ENCODE measurements at places on chromosomes 1 and 21. TPM values are rescaled to one million over a fixed set of nuclear protein-coding genes. Genes with fewer than 3 reads are reported as not detected.
A peak's percentile ranks its signal among the peaks of the same experiment; 100 is the strongest.

- DNase-seq = peak; percentile 87
Measured at GRCh38 chr1:84301004-84301784, at the start of gene SAMD13. TSS of gene SAMD13 (plus strand) at chr1:84301708. CDS start at chr1:84303235, 1,527 bp downstream.

The DAB1 gene
- total RNA-seq = 0.64 TPM

- DNase-seq = no peak
Measured at GRCh38 chr1:16944038-16944437, 22.3 kb downstream of the CROCC start.

The C1orf141 gene
- not detected for total RNA-seq

The IQCC gene
- 1.8 TPM for total RNA-seq

The CHAF1B gene
- total RNA-seq = 1.4 TPM

DNA sequence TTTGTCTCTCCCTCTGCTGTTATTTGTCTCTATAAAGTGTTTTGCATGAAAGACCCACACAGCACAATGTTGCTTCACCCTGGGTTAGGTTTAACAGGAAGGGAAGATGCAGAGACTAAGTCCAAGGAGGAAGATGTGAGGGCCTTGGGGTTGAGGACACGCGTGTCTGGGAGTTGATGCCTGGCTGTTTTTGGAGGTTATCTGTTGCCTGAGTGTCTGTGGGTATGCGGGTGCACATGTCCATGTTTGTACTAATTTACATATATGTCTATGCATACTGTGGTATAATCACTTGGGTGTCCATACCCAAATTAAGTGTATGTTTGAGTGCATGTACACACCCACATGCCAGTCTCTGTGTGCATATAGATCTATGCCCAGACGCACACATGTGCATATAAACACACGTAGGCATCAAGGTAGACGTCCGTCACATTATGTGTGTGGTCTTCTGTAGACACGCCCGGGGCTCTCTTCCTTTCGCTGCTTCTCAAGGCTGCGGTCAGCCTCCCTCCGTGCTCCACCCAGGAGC is 962 bp upstream of the MAN1C1 start:
- no peak for DNase-seq

The TRAF3IP3 gene
- 4.4 TPM for total RNA-seq

The VSIG8 gene
- total RNA-seq = not detected

- DNase-seq = no peak
Measured at GRCh38 chr1:53276153-53276901, 38.0 kb upstream of the MAGOH start.

DNA sequence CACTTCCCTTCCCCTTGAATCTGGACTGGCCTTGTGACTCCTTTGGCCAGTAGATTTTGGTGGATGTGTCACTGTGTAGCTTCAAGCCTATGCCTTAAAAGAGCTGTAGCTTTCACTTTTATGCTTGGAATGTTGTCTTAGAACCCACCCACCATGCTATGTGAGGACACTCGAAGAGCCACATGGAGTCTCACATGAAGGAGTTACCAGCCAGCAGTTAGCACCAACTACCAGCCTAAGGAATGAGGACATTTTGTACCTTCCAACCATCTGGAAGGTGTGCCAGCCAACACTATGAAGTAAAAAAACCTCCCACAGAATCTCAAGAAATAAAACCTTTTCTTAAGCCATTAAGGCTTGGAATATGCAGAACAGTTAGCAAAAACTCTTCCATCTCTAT is 50.6 kb downstream of the LRRC8B start:
- no peak for DNase-seq

GRCh38 chr1:53754484-53755312 is 15.7 kb upstream of the GLIS1 start:
- no peak for DNase-seq

GRCh38 chr1:224623743-224624333 is 7.7 kb downstream of the CNIH3 start:
- DNase-seq = no peak

- DNase-seq = no peak
Measured at GRCh38 chr1:11320153-11320936, 47.3 kb downstream of the UBIAD1 start.

DNA sequence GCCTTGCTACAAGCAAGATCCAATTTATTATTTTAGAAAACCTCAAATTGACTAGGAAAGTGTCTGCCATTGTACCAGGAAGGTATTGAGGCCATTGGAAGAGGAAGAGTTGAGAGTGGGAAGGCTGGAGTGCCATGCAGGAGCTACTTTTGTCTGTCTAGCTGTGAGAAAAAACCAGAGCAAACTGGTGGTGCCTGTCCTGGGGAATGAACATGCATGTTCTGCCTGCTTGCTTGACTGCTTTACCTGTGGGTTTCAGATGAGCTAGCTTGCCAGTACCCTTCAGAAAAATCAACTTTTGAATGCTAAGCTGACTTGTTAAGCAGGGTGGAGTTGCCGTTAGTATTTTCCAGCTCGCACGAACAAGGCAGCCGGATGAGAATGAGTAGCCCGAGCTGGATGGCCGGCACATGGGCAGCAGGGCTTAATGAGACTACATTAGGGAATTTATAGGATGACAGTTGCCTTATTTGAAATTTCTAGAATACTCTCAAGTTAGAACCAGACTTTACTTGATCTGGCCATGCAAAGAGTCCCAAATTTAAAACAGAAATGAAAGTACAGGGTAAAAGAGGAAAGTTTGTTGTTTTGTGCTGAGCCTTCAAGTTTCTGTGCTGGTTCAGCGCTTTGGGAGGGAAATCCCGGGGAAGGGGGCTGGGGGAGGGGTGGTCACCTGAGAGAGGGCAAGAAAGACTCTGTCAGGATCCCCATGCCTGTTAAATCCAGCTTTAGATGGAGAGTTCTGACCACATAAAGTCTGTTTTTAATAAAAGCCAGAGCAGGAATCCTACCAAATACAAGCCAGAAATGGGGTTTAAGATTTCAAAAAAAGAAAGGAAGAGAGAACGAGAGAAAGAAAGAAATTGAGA is 29.6 kb upstream of the C1orf105 start:
- DNase-seq = peak; percentile 35

The NBPF1 gene
- total RNA-seq = 109 TPM

The CELA2A gene
- total RNA-seq = not detected

The SLC45A3 gene
- 19.5 TPM for total RNA-seq

- no peak for DNase-seq
Measured at GRCh38 chr1:199862047-199862446, 165.5 kb upstream of the NR5A2 start.

DNA sequence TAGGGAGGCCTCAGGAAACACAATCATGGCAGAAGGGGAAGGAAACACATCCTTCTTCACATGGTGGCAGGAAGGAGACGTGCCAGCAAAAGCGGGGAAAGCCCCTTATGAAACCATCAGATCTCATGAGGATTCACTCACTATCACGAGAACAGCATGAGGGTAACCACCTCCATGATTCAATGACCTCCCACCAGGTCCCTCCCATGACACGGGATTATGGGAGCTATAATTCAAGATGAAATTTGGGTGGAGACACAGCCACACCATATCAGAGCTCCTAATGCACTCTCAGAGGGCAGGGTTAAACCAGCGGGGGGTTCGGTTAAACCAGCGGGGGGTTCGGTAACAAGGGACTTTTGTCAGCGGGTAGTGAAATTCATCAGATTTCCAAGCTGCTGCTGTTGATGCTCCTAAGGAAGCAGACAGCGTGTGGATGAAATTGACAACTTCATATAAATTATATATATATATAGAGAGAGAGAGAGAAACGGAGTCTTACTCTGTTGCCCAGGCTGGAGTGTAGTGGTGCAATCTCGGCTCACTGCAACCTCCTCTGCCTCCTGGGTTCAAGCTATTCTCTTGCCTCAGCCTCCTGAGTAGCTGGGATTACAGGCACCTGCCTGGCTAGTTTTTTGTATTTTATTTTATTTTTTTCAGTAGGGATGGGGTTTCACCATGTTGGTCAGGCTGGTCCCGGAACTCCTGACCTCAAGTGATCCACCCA is 4.2 kb downstream of the CSTB start:
- DNase-seq = no peak

The GCSAML gene
- 0.67 TPM for total RNA-seq

The SPRR4 gene
- not detected for total RNA-seq

- no peak for DNase-seq
Measured at GRCh38 chr1:232571523-232571922, 58.4 kb downstream of the SIPA1L2 start.

The STX12 gene
- 64.0 TPM for total RNA-seq

GRCh38 chr1:220791285-220791684 is 4.6 kb downstream of the MTARC1 start:
- no peak for DNase-seq

- DNase-seq = no peak
Measured at GRCh38 chr21:22164912-22165311, 1166.7 kb downstream of the NCAM2 start.

DNA sequence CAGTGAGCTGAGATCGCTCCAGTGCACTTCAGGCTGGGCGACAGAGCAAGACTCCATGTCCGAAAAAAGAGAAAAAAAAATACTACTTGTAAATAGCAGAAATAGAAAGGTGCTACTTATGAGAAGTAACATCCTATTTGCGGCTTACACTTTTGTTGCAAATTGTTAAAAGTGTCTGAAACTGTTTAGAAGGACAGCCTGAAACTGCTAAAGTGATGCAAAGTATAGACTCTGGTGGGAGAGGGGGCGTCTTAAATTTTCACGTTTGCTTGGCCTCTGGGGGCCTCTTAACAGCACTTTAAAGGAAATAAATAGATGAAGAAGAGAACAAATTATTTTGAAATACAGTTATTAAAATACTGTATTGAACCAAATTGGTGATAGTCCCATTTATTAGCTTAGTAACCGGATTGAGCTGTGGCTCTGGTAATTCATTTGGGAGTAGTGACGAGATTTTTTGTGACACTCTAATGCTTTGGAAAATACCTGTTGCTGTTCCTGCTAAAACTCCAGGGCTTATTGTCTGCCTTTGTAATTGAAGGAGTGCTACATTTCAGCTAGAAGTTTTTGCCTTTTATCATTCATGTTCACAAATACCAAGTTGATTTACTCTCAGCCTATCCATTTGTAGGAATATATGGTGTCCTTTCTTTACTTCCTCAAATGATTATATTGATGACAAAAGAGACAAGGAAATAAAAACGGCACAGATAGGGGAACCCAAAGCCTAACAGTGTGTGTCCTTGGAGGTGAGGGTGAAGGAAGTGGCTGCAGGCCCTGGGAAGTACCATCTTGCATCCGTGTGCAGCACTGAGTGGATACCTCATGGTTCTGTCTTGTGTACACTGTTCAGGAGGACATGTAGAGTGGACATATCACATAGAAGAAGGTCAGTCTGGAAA is 6.2 kb downstream of the PKNOX1 start:
- no peak for DNase-seq

The MFN2 gene
- total RNA-seq = 99.6 TPM

- DNase-seq = no peak
Measured at GRCh38 chr1:45510036-45510971, 10.2 kb downstream of the MMACHC start.

The UTS2 gene
- not detected for total RNA-seq

DNA sequence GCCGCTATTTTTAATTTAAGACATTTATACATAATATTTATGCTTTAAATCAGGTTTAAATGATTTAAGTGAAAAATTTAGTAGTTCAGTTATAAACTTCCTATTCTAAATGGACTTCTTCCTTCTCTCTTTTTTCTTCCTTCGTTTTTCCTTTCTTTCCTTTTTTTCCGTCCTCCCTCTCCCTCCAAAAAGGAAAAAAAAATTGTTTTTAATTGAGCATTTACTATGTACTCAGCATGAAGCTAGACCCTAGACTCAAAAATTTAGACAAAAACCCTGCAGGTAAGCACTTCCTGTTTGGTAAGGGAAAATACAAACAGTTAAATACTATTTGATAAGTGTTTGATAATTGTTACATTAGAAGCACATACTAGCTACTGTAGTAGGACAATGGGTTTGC is 2.6 kb upstream of the TM2D1 start:
- no peak for DNase-seq

DNA sequence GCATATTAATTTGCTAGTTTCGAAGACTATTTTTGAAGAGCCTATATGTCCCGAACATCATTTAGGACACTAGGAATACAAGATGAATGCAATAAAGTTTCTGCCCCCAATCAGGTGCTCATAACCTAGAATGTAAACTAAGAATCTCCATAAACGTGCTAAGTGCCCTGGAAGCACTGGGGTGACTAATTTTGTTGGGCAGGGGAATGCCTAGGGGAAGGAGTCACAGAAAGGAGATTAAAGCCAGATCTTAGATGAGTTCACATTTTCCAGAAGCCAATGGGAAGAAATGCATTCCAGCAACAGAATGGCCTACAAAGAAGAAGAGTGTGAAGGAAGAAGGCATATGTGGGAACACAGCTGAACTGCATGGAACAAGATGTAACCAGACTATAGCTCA is 19.5 kb downstream of the SCYL3 start:
- DNase-seq = no peak

DNA sequence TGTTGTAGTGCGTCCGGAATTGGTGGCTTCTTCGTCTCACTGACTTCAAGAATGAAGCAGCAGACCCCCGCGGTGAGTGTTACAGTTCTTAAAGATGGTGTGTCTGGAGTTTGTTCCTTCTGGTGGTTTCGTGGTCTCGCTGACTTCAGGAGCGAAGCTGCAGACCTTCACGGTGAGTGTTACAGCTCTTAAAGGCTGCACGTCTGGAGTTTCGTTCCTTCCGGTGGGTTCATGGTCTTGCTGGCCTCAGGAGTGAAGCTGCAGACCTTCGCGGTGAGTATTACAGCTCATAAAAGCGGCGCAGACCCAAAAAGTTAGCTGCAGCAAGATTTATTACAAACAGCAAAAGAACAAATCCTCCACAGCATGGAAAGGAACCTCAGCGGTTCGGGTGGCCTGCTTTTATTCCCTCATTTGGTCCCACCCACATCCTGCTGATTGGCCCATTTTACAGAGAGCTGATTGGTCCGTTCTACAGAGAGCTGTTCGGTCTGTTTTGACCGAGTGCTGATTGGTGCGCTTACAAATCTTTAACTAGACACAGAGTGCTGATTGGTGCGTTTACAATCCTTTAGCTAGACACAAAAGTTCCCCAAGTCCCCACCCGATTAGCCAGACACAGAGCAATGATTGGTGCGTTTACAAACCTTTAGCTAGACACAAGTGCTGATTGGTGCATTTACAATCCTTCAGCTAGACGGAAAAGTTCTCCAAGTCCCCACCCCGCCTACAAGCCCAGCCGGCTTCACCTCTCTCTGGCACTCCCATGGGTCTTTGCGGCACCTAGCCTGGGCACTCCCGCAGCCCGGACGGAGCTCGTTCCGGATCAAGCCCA is 49.6 kb upstream of the KRTAP19-8 start:
- no peak for DNase-seq

The ADAMTS5 gene
- total RNA-seq = 2.3 TPM

DNA sequence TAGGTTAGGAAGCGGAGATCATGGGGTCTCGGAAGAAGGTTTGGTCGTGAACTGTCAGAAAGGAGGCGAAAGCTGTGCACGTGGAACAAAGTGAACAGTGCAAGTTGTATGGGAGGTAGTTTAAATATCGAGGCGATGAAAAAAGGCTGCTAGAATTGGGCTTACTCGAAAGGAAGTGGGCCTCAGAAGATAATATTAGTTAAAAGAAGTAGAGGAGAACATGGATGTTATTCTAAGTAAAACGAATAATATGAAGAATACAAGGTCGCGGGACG is 571 bp downstream of the WDR3 start:
- DNase-seq = no peak

- no peak for DNase-seq
Measured at GRCh38 chr21:42025376-42026081, 15.4 kb upstream of the ZBTB21 start.

The SH3D21 gene
- total RNA-seq = 14.6 TPM

GRCh38 chr1:45014321-45015028 is 2.4 kb downstream of the UROD start:
- peak; percentile 69 for DNase-seq

Data from left colon (tissue), 2 donors.